ENCODE measurements at places on chromosomes 2 and 18. TPM values are rescaled to one million over a fixed set of nuclear protein-coding genes. Genes with fewer than 3 reads are reported as not detected.
A peak's percentile ranks its signal among the peaks of the same experiment; 100 is the strongest.

Gene FOXD4L1
- 0.34 TPM for total RNA-seq

Gene TMEM163
- 5.8 TPM for total RNA-seq

DNA sequence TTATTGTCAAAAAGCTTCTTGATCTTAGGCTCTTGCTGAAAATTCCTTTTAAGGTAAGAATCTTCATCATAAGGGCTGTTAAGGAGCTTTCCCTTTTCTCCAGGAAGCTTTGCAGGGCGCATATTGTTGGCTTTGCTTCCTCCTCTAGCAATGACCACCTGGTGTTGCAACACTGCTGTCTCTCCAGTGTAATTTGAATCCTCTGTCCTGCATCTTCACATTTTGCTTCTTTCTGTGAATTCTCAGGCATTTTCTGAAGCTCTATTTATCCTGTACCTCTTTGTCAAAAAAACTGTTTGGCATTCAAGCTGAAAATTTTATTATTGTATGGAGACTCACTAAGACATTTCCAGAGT lies 533.1 kb upstream of the CHAC2 start:
- no peak for DNase-seq
- no peaks in the 10 kb centered on the region for H3K27me3 ChIP-seq
- H3K4me3 ChIP-seq, result no peak overlapping the region

- peaks cover 9% of the 10 kb centered on the region for H3K4me1 ChIP-seq
- no peak overlapping the region for H3K4me3 ChIP-seq
- peak; percentile 40 for DNase-seq
- H3K27ac ChIP-seq, result no peak overlapping the region
- H3K27me3 ChIP-seq, result peaks cover 21% of the 10 kb centered on the region
Measured at GRCh38 chr2:208407667-208408066, 1.1 kb downstream of the PTH2R start.

Gene FOSL2
- 40.0 TPM for total RNA-seq

DNA sequence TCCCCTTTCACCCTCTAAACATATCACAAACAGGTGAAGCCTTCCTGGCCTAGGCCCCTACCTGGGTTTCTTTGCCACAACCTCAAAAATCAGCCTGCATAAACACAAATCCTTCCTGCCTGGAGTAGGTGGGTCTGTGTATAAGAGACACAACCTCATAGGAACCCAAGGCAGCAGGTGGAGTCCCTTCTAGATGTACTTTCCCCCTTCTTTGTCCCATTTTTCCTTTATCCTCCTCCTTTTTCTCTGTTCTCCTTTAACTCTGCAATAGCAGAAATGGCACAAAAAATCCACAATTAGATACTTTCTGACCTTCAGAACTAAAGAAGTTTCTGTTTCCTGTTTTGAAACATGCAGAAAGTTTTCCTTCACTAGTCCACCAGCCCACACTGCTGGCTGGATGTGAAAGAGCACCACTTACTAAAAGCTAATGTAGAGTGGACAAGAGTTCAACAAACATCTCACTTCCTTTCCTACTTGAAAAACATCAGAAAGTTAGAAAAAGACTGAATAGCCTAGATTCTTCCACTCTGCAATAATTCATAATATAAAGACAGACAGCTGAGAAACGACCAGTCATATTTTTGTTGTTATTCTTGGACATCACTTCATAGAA lies 11.2 kb downstream of the SLC40A1 start:
- peaks cover 11% of the 10 kb centered on the region for H3K4me1 ChIP-seq
- H3K27ac ChIP-seq, result peak overlapping the region; percentile 60
- DNase-seq, result no peak
- H3K36me3 ChIP-seq, result peaks cover 68% of the 10 kb centered on the region
- no peaks in the 10 kb centered on the region for H3K27me3 ChIP-seq

GRCh38 chr2:128628206-128628605 lies 309.5 kb upstream of the HS6ST1 start:
- H3K27ac ChIP-seq, result no peak overlapping the region
- H3K27me3 ChIP-seq, result no peaks in the 10 kb centered on the region
- H3K4me1 ChIP-seq, result no peaks in the 10 kb centered on the region
- no peaks in the 10 kb centered on the region for H3K36me3 ChIP-seq

Gene MOGAT1
- total RNA-seq, result 1.7 TPM

GRCh38 chr2:149009576-149010461 lies 28.7 kb upstream of the LYPD6B start:
- DNase-seq, result no peak
- H3K27ac ChIP-seq, result no peak overlapping the region
- no peaks in the 10 kb centered on the region for H3K27me3 ChIP-seq
- no peak overlapping the region for H3K4me3 ChIP-seq
- no peaks in the 10 kb centered on the region for H3K36me3 ChIP-seq
- H3K4me1 ChIP-seq, result no peaks in the 10 kb centered on the region

GRCh38 chr2:103805746-103806145 lies 1043.9 kb downstream of the TMEM182 start:
- DNase-seq, result no peak
- H3K4me3 ChIP-seq, result no peak overlapping the region
- no peaks in the 10 kb centered on the region for H3K4me1 ChIP-seq
- no peak overlapping the region for H3K27ac ChIP-seq

- H3K27me3 ChIP-seq, result peaks cover 4% of the 10 kb centered on the region
- no peak for DNase-seq
- H3K36me3 ChIP-seq, result no peaks in the 10 kb centered on the region
- no peaks in the 10 kb centered on the region for H3K4me1 ChIP-seq
- no peak overlapping the region for H3K4me3 ChIP-seq
- no peak overlapping the region for H3K27ac ChIP-seq
Measured at GRCh38 chr2:234481301-234481700, 15.6 kb downstream of the ARL4C start.

Gene ERMN
- total RNA-seq, result 1.6 TPM

Gene SPTBN1
- 431 TPM for total RNA-seq

DNA sequence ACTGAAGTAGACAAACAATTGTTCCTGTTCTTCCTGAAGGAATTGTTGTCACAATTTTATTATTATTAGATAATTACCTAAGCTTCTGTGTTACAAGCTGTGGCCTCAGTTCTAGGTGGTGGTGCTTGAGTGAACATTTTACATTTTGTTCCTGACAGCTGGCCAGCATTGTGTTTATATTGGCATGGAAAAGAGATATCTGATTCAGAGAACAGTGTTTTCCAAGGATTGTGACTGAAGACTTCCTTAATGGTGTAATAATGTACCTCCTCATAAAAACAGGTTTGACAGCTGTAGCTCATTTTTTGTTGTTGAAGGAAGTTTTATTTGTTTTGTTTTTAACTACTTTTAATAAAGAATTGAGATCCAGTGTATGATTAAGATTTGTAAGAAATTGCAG lies 95.2 kb downstream of the EPB41L5 start:
- peak; percentile 25 for DNase-seq
- no peak overlapping the region for H3K4me3 ChIP-seq
- H3K27me3 ChIP-seq, result no peaks in the 10 kb centered on the region
- no peak overlapping the region for H3K27ac ChIP-seq
- peaks cover 8% of the 10 kb centered on the region for H3K36me3 ChIP-seq

- no peak overlapping the region for H3K4me3 ChIP-seq
- no peaks in the 10 kb centered on the region for H3K36me3 ChIP-seq
- no peaks in the 10 kb centered on the region for H3K4me1 ChIP-seq
- no peak for DNase-seq
- H3K27ac ChIP-seq, result no peak overlapping the region
Measured at GRCh38 chr18:33757037-33757436, 179.0 kb downstream of the ASXL3 start.

DNA sequence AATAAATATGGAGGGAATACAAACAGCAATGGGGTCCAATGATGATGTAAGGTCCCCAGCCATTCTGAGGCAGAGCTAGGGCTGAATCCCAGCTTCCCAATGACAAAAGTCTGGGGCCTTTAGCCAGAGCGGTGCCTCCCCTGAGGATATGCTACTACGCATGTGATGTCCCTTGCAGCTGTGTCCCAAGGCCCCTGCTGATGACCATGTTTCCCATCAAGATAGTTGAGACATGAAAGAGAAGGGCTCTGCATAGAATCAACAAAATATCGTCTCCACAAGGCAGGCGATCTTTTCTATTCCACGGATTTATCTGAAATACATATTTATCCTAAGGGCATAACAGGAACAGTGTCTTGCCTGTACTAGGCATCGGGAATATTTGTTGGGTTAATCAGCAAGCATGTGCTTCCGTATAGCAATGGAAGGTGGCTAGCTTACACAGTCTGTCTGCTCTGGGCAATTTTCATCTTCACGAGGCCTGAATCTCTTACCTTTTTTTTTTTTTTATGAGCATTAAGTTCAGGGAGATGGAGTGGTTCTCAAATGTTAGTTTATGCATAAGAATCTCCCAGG lies 284.6 kb downstream of the CNTNAP5 start:
- H3K36me3 ChIP-seq, result no peaks in the 10 kb centered on the region
- H3K27me3 ChIP-seq, result no peaks in the 10 kb centered on the region
- no peak for DNase-seq
- no peaks in the 10 kb centered on the region for H3K4me1 ChIP-seq

Gene NR4A2
- 4.2 TPM for total RNA-seq

DNA sequence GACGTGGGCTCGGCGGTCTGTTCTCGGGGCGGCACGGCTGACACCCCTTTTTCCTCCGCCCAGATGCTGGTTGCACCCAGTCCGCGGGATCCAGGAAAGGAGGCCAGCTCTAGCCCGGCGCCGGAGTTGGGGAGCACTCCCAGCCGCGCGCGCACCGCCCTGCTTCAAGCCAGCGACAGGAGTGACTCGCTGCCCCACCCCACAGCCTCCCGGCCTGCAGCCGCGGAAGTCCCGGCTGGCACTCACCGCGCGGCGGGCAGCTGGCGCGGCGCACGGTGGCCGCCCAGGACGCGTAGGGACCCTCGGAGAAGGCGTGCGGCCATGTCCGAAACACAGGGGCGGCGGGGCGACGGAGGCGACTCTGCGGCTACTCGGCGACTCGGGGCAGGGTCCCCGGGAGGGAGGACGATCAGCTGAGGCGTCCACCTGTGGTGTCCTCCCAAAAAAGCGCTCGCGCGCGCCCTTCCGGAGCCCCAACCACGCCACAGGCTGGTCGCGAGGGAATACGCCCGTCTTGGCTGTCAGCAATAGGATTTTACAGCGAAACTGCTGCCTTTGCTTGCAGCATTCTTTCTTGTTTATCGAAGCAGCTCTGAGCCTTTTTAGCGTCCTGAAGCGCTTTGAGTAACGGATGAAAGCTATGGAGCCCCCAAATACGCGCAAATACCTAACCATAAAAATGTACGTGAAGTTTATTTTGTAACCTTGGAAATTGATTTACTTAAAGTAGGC lies at the start of gene ACADL:
ACADL (minus strand) TSS at position 507 of the 732 bp plus-strand sequence; CDS start at position 323, 184 bp downstream.
- peak within 1 kb of the TSS; percentile 92 for H3K27ac ChIP-seq
- H3K27me3 ChIP-seq, result peaks cover 26% of the 10 kb centered on the region
- H3K36me3 ChIP-seq, result no peaks in the 10 kb centered on the region

Gene CGREF1
- 0.57 TPM for total RNA-seq

DNA sequence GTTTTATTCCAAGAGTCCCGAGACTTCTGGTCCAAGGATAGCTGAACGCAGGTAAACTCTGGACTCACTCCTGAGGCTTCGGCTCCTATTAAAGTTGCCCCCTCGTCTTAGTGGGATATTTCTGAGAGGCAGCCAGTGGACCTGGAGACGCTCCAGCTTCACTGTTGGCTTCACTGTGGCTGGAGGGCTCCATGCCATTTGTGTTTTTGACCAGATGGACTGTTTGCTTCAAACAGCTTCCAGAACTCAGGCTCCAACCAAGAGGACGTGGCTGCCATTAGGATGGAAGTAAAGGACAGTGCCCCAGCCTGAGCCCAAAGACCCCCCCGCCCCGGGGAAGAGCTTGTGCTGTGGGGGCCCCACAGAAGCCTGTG lies 94.4 kb upstream of the LDAH start:
- no peak overlapping the region for H3K4me3 ChIP-seq
- DNase-seq, result no peak
- peaks cover 4% of the 10 kb centered on the region for H3K4me1 ChIP-seq
- no peaks in the 10 kb centered on the region for H3K36me3 ChIP-seq
- H3K27ac ChIP-seq, result no peak overlapping the region
- peaks cover 7% of the 10 kb centered on the region for H3K27me3 ChIP-seq

DNA sequence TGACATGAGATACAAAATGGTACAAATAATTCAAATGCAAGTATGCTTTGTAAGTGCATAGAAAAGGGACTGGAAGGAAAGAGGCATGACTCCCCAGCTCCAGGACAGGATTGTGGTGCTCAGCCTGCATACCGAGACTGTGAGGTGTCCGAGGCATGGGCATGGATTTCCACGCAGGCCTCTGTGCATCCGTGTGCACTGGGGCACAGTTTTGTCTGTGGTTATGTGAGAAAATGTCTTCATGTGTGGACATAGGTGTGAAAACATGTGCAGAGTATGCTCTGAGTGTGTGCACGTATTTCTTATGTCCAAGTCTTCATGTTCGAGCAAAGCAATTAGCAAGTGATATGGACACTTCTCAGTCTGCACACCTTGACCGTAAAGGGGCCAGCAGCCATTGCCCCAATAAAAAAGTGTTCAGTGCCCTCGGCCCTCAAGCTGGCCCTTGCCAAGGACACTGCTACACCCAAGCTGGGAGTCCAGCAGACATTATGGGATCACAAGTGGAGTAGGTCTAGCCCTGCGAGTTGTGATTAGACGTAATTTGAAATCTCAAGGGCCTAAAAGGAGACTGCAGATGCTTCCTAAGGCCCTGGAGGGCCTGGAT lies 120.7 kb downstream of the CYP26B1 start:
- H3K4me3 ChIP-seq, result peak overlapping the region; percentile 10
- no peaks in the 10 kb centered on the region for H3K36me3 ChIP-seq
- DNase-seq, result no peak
- no peaks in the 10 kb centered on the region for H3K4me1 ChIP-seq
- no peaks in the 10 kb centered on the region for H3K27me3 ChIP-seq

- no peak for DNase-seq
- H3K4me3 ChIP-seq, result no peak overlapping the region
- peaks cover 2% of the 10 kb centered on the region for H3K36me3 ChIP-seq
- no peaks in the 10 kb centered on the region for H3K27me3 ChIP-seq
- H3K4me1 ChIP-seq, result peaks cover 8% of the 10 kb centered on the region
Measured at GRCh38 chr2:201696151-201696659, 2.2 kb downstream of the MPP4 start.

Gene GYPC
- 61.4 TPM for total RNA-seq

GRCh38 chr2:159108181-159108893 lies 139.9 kb downstream of the TANC1 start:
- DNase-seq, result no peak
- H3K4me1 ChIP-seq, result peaks cover 14% of the 10 kb centered on the region
- no peaks in the 10 kb centered on the region for H3K27me3 ChIP-seq
- H3K36me3 ChIP-seq, result no peaks in the 10 kb centered on the region

GRCh38 chr2:172256886-172257285 lies 154.2 kb upstream of the DLX2 start:
- no peak overlapping the region for H3K4me3 ChIP-seq
- H3K4me1 ChIP-seq, result no peaks in the 10 kb centered on the region

GRCh38 chr2:50529600-50530218 lies 502.2 kb downstream of the NRXN1 start:
- H3K27ac ChIP-seq, result no peak overlapping the region
- no peaks in the 10 kb centered on the region for H3K27me3 ChIP-seq
- no peak for DNase-seq
- H3K4me1 ChIP-seq, result no peaks in the 10 kb centered on the region
- no peaks in the 10 kb centered on the region for H3K36me3 ChIP-seq

- no peaks in the 10 kb centered on the region for H3K36me3 ChIP-seq
- no peak for DNase-seq
- no peaks in the 10 kb centered on the region for H3K4me1 ChIP-seq
- H3K27ac ChIP-seq, result no peak overlapping the region
- no peaks in the 10 kb centered on the region for H3K27me3 ChIP-seq
- no peak overlapping the region for H3K4me3 ChIP-seq
Measured at GRCh38 chr2:176780348-176780747, 432.2 kb upstream of the HNRNPA3 start.
